ENCODE measurements at places on chromosomes 2 and 18. TPM values are rescaled to one million over a fixed set of nuclear protein-coding genes. Genes with fewer than 3 reads are reported as not detected.

- H3K4me1 ChIP-seq = peaks cover 10% of the 10 kb centered on the region
- H3K27me3 ChIP-seq = no peaks in the 10 kb centered on the region
- DNase-seq = no peak
- no peak overlapping the region for H3K27ac ChIP-seq
Observed at GRCh38 chr2:234243871-234244565, 193.5 kb downstream of the SPP2 start.

Gene DNAJC5G
- total RNA-seq = not detected

- H3K27ac ChIP-seq = no peak overlapping the region
- peaks cover 17% of the 10 kb centered on the region for H3K36me3 ChIP-seq
- no peak for DNase-seq
Observed at GRCh38 chr2:169623235-169623634, 39.1 kb downstream of the PPIG start.

GRCh38 chr2:232238108-232238507, 140.4 kb upstream of the ALPP start:
- no peak overlapping the region for H3K4me3 ChIP-seq
- no peaks in the 10 kb centered on the region for H3K27me3 ChIP-seq
- peaks cover 4% of the 10 kb centered on the region for H3K36me3 ChIP-seq
- H3K4me1 ChIP-seq = peaks cover 3% of the 10 kb centered on the region

GRCh38 chr2:149661844-149662243, 74.3 kb upstream of the MMADHC start:
- H3K4me1 ChIP-seq = no peaks in the 10 kb centered on the region
- no peak overlapping the region for H3K27ac ChIP-seq
- peak; percentile 82 for DNase-seq
- no peaks in the 10 kb centered on the region for H3K27me3 ChIP-seq
- H3K4me3 ChIP-seq = no peak overlapping the region

Data from IMR-90 (cell line).